ENCODE measurements at places on chromosomes 16 and 17. TPM values are rescaled to one million over a fixed set of nuclear protein-coding genes. Genes with fewer than 3 reads are reported as not detected.

GRAP gene
- total RNA-seq: 2.0 TPM

GRCh38 chr16:27228045-27228444 is 24.7 kb downstream of the KDM8 start:
- peak; percentile 33 for DNase-seq

DNA sequence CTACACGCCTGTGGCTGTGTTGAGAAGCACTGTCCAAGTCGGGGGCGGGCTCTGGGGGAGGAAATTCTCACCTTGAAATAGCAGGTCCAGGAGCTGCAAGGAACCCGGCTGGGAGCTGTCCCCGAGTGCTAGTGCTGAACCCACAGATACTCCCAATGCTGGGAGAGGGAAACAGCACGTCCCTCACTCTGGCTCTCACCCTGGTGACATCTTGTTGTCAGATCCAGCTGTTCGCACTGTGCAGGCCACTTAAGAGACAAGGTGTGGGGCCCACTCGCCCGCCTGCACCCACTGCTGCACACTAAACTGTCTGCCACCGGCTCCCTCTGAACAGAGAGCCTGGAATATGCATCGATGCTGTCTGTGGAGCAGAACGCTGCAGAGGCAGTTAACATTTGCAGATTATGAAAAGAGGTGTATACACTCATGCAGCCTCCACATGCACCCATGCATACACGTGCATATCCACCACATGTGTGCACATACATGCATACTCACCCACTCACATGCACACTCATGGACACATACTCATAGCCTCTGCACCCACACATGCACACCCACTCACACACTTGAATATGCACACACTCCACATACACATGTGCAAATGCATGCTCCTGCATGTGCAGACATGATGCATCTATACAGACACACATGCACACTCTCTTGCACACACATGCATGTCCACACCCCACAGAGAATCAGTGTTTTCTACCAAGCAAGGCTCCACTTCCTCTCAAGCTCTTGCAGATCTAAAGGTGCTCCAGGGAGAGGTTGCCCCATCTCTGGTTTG is 42.0 kb downstream of the MGAT5B start:
- DNase-seq: peak; percentile 54

GRCh38 chr16:72705801-72706200 is 342.1 kb downstream of the ZFHX3 start:
- no peak for DNase-seq

- no peak for DNase-seq
Measured at GRCh38 chr17:82198092-82198491, 14.6 kb downstream of the CCDC57 start.

DNA sequence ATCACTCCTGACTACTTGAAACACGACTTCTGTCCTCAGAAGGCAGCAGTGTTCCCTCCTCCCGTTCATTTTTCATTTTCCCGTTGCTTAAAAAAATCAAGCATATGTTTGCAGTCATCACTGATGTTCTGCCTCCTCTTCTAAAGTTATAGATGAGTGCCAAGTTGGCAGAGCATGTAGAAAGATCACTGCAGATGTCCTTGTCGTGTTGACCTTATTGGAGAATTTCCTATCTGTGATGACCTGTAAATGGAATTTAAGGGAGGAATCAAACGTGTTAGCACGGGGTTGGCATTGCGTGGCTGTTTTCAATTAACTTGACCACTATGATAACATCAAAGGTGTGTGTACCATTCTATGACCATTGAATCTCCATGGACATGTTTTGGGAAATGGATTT is 396.7 kb downstream of the WWOX start:
- DNase-seq: no peak

DNA sequence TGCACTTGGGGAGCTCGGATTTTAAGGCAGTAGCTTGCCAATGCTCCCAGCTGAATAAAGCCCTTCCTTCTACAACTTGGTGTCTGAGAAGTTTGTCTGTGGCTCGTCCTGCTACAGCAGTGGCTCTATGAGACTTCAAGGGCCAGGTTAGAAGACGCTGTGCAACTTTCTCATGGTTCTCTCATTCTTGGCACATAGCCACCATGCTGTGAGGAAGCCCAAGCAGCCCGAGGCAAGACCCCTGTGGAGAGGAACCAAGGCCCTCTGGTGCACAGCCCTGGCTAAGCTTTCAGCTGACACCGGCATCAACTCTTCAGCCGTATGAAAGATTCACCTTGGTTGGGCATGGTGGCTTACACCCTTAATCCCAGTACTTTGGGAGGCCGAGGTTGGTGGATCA is 116.9 kb upstream of the EEF2KMT start:
- DNase-seq: no peak

Data from Right ventricle myocardium superior (tissue), 1 donor.